ENCODE measurements at places on chromosomes 5 and 9.

DNA sequence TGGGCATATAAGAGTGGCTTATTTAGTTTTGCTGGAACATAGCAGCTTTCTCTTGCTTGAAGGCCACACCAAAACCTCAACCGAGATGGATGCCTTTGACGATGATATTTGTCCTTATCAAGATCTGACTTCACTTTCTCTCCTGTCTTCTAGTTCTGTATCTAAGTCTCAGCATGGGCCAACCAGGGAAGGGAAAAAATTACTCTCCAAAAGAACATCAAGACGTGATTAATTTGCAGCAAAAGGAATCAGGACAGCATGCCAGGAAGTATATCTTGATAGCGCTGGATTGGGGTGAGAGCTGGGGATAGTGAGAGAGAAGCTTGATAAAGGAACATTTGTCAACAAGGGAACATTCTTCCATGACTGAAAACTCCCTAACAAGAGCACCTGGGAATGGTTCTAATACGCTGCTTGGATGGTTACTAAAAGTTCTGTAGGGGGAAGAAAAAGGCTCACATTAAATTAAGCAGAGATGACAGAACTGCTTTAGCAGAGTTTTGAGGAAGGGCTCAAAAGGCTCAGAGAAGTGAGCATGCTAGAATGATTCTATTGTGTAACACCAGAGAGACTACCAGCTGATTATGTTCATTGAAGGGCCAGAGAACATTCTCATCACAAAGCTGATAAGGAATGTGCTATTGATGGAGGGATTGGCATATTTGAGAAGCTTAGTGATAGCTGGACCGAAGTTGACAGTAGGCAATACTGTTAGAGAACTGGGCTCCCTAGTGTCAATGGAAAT lies 21.6 kb upstream of the ANXA1 start:
- no peak for DNase-seq

DNA sequence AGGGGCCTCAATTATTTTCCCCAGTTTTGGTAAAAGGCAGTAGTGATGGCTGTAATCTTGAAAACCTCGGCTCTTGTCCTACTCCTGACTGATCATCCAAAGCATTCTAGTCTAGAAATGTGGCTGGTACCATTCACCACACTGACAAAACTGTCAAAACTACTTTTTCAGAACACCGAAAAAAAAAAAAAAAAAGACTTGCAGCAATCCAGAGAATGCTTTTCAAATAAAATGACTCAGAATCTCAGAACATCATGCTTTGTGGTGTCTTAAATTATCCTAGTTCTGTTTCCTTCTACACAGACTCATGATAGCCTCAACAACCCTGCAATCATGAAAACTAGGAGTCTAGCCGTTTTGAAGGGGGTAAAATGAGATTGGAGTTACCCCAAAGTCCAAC lies 13.4 kb downstream of the SLC28A3 start:
- DNase-seq, result no peak

DNA sequence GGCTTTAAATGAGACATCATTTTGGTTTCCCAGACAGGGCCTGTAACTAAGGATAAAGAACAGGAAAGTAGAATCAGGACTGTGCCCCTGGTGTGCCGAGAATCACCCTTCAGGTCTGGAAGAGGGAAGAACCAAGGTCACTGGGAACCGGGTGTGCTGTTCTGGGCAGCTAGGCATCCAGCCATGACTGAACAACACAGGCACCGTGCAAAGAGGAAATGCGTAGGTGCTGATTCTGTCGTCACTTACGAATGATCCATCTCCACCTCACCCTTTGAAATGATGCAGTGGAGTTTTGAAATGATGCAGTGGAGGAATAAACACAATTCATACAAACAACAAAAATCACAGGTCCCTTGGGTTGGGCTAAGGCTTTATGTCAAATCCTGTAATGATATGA lies 64.4 kb downstream of the MAP1B start:
- no peak for DNase-seq

- no peak for DNase-seq
Observed at GRCh38 chr5:145925803-145926202, 10.6 kb upstream of the SH3RF2 start.

GRCh38 chr9:135736272-135736978 lies 34.4 kb downstream of the KCNT1 start:
- DNase-seq, result no peak

DNA sequence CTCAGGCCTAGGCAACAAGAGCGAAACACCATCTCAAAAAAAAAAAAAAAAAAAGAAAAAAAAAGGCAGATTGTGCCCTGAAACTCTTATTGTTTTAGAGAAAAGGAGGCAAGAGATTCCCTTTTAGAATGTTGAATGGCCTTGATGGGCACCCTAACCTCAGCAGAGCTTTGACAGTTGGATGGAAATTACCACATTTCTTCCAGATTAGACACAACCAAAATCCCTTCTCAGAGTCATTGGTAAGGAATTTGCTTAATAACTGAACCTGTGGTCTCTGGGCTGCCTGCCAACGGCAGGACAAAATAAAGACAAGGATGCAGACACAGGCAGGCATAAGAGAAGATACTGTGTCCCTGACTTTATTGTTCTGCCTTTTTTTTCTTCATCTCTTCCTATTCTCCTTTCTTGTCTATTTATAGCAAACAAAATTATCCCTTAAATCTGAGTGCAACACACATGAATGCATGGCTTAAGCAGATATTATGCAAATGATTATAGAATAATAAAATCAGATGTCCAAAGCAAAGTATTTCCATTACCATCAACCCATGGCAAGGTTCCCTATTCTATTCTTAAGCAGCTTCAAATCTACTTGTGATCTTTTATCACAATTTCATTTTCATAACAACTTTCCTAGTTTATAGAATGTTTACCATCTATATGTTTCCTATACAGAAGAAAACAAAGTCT lies 37.3 kb upstream of the TRIO start:
- no peak for DNase-seq

All from NCI-H1436 (cell line).